ENCODE measurements at places on chromosomes 5 and 9. TPM values are rescaled to one million over a fixed set of nuclear protein-coding genes. Genes with fewer than 3 reads are reported as not detected.

DNA sequence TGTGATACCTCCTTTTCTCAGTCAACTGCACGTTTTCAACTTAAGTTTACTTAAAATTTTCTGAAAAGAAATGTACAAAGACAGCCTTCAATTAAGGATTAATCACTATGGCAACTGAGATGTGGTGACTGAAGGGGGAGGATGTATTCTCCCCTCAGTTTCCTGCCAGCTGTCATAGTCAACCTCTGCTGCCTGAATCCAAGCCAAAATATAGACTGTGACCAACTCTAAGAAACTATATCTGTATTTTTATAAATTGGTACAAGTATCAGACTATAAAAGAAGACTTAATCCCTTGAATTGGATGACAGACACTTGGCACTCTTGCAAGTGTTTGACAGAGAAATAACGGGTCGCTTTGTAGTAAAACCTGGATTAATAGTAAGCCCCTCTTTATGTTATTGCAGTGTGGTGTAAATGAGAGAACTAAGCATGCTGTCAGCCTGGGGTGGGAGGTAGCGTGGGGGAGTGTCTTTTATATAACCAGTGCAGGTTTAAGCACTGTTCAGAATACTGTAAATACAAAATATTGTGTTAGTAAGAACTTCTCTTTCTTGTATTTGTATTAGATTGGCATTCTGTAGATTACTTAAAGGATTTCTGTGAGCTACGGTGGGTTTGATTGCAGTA is 106.4 kb downstream of the ERCC6L2 start:
- no peak for DNase-seq

STK32A gene
- 29.5 TPM for total RNA-seq

- DNase-seq: no peak
Measured at GRCh38 chr9:126438741-126439401, 112.2 kb downstream of the MVB12B start.

WDR38 gene
- total RNA-seq: not detected

GRCh38 chr9:124506931-124507879 is at the start of gene NR5A1:
NR5A1 (minus strand) TSS chr9:124507399; CDS start chr9:124503395, 4,004 bp downstream.
- no peak for DNase-seq

DNA sequence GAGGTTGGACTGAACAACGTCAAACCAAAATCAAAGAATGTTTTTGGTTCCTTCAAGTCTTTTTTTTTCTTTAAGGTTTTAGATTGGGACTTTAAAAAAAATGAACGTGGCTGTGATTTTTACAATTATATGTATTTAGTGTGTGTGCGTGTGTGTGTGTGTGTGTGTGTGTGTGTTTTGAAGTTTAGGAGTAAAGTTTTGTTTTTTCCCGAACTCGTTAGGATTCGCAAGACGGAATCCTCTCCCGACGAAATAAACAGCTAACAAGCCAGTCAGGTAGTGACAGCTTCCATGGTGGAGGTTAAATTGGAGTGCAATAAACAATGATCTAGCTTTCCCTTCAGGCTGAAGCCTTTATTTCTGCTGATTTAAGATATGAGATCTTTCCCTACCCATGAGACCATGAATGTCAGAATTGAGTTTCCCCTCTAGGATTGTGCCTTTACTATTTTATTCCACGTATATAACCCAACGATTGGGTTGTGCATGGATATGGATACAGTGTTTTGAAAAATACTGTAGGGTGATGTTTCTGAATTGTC is 1.2 kb downstream of the KIAA1958 start:
- no peak for DNase-seq

DNA sequence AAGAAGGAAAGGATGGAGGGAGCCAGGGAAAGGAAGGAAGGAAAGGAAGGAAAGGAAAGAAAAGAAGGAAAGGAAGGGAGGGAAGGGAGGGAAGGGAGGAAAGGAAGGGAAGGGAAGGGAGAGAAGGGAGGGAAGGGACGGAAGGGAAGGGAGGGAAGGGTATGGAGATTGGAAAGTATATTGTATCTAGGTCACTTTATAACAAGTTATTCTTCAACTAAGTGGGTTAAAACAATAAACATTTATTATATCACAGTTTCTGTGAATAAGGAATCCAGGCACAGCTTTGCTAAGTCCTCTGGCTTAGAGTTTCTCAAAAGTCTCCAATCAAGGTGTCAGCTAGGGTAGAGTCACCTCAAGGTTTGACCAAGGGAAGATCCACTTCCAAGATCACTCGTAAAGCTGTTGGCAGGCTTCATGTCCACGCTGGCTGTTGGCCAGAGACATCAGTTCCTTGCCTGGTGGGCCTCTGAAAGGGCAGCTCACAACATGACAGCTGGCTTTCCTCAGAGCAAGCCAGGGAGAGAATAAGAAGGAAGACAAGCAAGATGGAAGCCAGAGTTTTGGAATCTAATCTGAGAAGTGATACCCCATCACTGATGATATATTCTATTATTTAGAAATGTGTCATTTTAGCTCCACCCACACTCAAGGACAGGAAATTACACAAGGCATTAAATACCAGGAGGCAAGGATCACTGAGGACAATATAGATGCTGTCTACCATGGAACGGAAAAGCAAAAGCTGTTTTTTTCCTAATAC is 105.1 kb downstream of the DEPDC1B start:
- no peak for DNase-seq

DNA sequence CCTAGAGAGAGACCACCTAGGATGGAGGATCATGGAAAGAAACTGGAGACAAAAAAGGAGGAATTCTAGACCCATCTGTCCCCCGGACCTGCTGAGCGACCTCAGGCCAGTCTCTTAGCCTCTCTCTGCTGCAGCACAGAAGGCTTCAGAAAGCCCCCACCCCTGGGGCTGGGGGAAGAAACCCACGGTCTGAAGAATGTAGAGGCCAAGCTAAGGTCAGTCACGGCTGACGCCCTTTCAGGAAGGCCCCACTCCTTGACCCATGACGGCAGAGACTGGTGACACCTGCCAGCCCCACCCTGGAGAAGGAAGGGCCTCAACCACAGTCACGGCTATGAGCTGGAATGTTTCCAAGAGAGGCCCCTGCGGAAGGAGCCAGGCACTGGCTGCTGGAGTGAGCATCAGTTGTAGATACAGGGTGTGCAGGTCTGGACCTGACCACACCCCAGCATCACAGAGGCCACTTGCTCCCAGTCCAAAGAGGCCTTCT is 120.5 kb upstream of the BOD1 start:
- peak; percentile 83 for DNase-seq

- DNase-seq: no peak
Measured at GRCh38 chr5:170656346-170656745, 127.2 kb upstream of the GABRP start.

DOCK2 gene
- not detected for total RNA-seq

DNA sequence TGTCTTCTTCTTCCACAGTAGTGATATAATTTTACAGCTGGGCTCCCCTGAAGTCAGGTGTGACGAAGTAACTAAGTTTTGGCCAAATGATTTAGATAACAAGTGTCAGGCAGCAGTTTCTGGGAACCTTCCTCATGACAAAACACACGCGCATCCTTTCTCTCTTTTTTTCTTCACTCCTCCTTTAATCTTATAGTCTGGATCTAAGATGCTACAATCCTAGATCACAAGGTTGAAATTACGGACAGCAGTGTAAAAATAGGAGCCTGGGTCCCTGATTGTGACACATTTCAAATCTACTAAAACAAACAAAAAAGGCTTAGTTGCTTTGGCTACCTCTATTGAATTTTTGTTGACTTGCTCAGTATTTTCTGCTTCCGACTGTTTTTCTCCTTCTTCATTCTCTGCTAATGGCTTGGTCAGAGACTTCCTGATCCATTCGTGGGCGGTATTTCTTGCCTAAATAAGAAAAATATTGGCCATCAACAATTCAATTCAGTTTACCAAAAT is 36.1 kb downstream of the FAM114A2 start:
- no peak for DNase-seq

Data from Calu3 (cell line).